KG1 (cell line): ENCODE measurements at places on chromosomes 3 and 15.
A peak's percentile ranks its signal among the peaks of the same experiment; 100 is the strongest.

GRCh38 chr15:57446393-57446792, 70.1 kb downstream of the CGNL1 start:
- no peak for DNase-seq

GRCh38 chr3:97245201-97245910, 431.0 kb downstream of the EPHA6 start:
- no peak for DNase-seq

GRCh38 chr3:144462337-144462736, 490.7 kb downstream of the DIPK2A start:
- no peak for DNase-seq

GRCh38 chr3:10526366-10526765, 21.0 kb upstream of the ATP2B2 start:
- DNase-seq, result no peak

DNA sequence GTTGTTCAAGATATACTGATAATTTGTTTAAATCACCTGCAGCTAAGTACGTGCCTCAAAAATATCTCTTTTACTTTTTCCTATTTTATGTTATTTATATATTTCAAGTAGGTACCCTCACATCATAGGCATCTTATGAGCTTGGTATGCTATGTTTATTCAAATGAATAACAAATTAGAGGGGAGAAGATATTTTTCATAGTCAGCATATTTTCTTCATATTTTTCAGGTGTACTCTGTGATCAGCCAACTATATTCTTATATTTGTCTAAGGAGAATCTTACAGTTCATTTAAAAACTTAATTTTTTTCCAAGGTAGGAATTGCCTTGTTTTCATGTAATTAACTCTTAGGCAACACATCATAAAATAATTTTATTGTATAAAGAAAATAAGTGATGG, 421.1 kb upstream of the GRM7 start:
- DNase-seq, result no peak

- DNase-seq, result no peak
Measured at GRCh38 chr3:171189394-171190080, 163.0 kb upstream of the SLC2A2 start.

DNA sequence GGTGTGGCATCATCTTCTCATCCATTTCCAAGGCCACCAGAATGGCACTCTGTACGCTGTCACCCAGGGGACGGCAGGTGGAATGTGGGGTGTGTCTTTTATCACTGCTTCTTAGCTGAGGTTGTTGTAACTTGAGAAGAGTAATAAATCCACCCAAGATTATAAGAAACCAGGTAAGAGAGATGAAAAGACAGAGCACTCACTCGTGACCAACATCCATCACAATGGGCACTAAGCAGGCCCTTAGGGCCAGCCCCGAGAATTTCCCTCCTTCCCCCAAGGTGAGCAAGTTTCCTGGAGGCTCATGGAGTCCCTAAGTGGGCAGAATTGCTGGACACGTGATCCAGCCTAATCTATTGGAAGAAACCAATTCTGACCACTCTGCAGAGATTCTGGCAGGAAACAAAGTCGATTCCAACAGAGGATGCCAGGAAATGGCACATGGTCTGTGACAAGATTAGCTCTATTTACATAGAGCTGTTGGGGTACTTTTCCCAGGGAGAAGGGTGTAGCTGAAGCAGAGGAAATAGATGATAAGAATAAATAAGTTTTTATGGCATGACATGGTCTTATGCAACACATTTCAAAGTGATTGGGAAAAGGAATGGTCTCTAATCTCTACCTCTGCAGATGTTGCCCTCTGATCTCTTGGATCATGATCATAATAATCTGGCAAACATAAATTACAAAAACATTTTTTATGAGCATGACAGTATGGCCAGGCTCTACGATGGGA, 22.5 kb downstream of the SLC6A20 start:
- no peak for DNase-seq

DNA sequence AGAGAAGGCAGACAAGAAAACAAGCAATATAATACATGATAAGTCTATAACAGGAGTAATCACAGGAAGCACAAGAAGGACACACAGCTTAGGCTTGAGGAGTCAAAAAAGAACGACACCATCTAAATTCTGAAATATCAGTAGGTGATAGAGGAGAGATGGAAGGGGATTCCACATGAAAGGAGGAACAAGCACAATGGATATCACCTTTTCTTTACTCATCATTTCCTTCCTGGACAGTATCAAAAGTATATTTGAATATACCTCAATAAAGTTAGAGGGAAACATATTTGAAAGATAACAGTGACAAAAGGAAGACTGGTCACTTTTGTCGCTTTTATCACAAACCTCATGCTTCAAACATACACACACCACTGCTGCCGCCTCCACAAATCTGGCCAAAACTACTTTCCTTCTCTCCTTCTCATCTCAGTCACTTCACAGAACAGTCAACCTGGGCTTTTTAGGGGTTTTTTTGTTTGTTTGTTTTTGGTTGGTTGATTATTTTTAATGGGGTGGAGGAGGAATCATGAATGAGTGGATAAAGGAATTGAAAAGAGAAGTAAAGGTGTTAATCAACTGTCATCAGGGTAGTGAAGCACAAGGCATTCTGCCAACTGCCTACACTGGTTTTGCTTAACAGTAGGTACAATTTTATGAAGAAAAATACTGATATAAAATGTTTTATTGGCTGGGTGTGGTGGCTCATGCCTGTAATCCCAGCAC, 18.5 kb downstream of the DENND4A start:
- DNase-seq, result no peak

GRCh38 chr3:185561374-185561943, 9.1 kb upstream of the LIPH start:
- DNase-seq, result peak; percentile 44

DNA sequence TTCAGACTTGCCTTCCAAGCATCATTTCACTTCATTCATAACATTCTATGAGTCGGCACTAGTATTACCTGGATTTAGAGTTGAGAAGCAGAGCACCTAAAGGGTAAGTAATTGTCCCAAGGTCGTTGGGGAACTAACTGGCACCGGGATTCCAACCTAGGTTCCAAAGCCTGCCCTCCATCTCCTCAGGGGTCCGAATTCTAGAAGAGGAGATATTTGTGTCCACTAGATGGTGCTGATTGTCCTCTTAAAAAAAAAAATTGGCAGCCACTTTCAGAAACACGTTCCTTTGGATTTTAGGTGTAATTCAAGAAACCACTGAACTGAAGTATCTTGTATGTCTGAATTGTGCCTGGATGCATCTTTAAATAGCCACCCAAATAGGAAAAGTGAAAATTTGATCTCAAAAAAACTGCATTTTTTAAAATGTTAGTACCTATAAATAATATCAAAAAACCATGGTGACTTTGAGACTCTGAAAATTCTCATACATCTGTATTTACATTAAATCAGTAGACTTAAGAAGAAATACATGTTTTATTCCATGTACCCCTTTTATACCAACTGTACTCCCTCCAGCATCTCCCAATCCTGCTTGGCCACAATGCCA, 3.9 kb upstream of the FSIP1 start:
- no peak for DNase-seq

DNA sequence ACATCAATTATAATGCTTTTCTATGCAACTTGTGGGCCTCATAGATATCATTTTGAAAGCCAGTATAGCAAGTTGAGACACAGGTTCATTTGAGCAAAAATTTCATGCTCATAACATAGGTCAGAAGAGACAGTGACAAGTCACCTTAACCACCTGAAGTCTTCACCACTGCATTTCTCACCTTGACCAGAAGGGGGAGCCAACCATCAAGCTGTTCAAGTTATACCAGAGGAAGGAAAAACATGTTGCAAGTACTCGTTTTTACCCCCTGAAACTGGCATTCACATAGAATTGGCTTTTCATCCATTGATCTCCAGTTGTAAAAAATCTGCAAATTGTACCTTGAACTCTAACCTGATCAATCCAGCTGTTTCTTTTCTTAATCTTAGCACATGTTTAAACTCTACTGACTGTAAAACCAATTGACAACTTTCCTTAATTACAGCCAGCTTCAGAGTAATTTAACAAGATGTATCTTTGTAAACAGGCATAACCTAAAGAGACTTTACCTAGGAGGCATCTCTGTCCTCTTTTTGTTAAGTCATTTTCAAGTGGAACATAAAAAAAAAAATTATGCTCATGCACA, 1.4 kb downstream of the LMOD3 start:
- peak; percentile 70 for DNase-seq

GRCh38 chr3:126341755-126342150, 15.5 kb downstream of the KLF15 start:
- no peak for DNase-seq

GRCh38 chr3:147431751-147432150, 22.6 kb downstream of the ZIC1 start:
- no peak for DNase-seq

DNA sequence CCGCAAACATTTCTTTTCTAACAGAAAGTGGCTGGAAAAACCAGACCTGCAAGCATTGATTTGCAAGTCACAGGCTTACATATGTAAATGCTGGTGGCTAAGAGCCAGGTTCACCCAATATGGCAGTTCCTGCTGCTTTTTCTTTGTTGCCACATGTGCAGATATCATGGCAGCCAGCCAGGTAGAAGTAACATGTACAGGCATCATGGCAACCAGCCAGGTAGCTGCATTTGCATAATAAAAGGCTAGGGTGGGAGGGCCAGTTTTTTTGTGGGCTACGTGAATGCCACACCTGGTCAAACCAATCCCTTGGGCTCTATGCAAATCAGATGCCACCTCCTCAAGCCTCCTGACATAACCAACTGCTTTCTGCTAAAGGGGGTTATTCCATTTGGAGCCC, 2.8 kb upstream of the SMCO1 start:
- DNase-seq, result no peak

GRCh38 chr3:31092748-31093589, 198.5 kb upstream of the GADL1 start:
- no peak for DNase-seq

DNA sequence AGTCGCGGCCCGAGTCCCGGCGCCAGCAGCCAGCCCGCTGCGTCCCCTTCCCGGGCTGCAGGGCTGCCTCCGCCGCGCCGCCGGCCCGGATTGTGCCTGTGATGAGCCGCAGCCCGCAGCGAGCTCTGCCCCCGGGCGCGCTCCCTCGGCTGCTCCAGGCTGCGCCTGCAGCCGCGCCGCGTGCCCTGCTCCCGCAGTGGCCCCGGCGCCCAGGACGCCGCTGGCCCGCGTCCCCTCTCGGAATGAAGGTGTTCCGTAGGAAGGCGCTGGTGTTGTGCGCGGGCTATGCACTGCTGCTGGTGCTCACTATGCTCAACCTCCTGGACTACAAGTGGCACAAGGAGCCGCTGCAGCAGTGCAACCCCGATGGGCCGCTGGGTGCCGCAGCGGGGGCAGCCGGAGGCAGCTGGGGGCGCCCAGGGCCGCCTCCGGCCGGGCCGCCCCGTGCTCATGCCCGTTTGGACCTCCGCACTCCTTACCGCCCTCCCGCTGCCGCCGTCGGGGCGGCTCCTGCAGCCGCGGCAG, 1.2 kb downstream of the CHST2 start:
- no peak for DNase-seq

DNA sequence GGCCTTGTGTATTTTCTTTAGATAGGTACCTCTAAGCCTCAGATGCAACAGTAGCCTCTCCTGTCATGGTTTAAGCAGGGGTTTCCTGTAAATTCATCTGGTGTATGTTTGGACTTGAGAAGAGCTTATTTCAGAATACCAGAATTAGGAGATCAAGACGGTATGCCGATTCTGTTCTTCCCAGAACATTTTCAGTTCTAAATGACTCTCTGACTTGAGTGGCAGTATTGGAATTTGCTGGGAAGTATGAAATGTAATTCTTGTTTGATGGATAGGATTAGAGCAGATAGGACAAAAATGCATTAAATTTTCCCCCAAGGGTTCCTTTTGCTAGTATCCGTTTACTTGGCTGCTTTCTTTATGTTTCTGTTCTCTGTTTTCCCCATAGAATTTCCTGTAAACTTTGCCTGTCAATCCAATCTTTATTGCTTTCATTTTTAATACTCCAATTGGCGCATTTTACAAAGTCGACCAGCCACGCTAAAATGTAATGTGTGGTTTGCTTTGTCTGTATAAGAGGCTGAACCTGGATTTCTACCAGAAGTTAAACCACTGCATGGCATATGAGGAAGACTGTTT, 612.2 kb downstream of the RBMS3 start:
- no peak for DNase-seq

- no peak for DNase-seq
Measured at GRCh38 chr3:165192610-165193192, 3.5 kb downstream of the SLITRK3 start.

GRCh38 chr3:184222521-184222920, 6.9 kb upstream of the VWA5B2 start:
- no peak for DNase-seq

GRCh38 chr3:79362571-79363270, 405.1 kb downstream of the ROBO1 start:
- DNase-seq, result no peak

GRCh38 chr3:73332558-73332957, 271.1 kb downstream of the EBLN2 start:
- DNase-seq, result no peak

DNA sequence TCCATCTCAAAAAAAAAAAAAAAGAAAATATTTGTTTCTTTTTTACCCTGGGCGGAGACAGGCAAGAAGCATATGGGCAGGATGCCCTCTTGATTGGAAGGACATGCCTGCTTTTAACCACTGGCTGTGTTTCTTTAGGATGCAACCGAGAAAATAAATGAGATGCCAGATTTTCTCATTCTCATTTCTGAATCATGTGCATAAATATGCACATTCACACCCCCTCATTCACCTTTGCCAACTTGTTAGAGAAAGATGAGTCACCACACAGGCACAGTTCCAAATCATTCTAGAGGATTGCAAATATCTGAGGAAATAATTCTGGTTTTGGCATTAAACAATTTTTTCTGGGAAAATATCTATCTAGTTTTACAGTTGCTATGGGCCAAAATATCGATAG, 3.3 kb downstream of the LIPH start:
- no peak for DNase-seq

DNA sequence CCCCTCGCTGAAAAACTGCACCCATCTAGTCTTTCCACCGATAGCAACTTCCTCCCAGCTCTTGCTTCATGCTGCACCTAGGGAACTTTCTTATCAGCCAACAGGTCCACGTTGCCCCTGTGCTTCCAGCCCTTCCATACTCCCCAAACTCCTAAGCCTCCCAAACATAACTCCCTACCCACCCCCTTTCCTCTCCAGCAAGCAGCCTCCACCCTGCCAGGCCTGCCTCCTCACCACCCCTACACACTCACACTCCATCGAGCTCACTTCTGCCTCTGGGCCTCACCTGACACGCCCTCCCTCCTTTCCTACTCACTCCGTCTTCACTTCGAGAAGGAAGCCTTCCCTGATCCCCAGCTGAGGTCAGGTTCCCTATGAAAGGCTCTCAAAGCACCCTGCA, 8.1 kb downstream of the INSYN1 start:
- DNase-seq, result no peak

DNA sequence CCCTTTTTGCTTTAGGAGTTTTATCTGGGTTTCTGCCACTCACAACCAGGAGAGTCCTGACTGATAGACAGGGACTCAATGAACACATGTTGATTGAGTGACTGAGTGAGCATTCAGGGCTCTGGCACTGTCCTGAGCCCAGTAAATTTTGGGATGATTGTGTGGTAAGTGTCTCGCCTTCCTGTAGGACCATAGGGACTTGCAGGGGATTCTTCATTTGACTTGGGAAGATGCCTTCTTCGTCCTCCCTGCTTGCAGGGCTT, 22.3 kb upstream of the FLNB start:
- no peak for DNase-seq
